NCI-H1436 (cell line): ENCODE measurements at places on chromosomes 4 and X.

DNA sequence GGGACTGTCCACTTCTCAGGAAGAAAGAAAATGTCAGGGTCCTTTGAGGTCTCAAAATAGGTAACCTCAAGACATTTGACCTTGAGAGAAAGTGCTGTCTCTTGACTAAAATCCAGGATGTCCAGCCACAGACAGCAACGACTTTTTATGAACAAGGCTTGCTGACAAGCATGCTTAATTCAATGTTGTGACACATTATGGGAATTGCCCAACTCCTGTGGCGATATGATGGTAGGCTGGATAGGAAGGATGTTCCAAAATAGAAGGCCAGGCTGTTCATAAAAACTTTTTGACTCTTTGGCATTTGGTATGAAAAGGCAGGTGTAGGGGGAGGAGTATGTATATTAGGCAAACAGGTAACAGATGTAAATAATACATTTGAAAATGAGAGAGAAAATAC is 50.8 kb upstream of the EDNRA start:
- DNase-seq: no peak

DNA sequence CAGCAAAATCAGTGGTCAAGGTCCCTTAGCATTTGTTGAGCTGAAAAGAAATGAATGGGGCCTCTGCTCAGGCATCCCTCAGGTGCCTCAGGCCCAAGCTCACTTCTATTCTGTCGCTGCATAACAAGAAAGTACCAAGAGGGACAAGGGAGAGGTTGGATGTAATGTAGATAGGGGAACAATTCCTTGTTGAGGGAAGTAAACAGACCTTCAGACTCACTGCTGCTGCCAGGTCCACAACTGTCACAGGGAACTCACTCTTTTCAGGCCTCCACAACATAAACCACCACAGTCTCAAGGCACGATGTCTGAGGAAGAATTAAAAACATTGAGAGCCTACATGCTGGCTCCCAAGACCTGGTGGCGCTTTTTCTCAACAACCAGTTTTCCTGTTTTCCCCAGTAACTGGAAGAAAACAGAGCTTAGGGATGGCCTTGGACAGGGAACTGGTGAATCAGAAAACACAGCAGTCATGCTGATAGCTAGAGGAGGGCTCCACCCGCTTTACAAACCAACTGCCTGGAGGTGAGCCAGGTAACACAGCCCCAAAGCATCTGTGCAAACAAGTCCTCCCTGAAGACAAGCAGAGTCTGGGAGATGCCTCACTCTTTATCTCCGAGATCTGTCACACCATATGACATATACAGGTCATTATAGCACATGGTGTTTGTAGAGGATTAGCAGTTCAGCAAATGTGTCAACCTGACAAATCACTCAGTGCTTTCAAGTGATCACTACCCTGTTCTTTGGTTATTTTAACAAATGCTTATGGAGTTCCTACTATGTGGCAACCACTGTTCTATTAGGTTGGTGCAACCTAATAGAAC is 14.3 kb upstream of the AWAT1 start:
- DNase-seq: peak; percentile 18

DNA sequence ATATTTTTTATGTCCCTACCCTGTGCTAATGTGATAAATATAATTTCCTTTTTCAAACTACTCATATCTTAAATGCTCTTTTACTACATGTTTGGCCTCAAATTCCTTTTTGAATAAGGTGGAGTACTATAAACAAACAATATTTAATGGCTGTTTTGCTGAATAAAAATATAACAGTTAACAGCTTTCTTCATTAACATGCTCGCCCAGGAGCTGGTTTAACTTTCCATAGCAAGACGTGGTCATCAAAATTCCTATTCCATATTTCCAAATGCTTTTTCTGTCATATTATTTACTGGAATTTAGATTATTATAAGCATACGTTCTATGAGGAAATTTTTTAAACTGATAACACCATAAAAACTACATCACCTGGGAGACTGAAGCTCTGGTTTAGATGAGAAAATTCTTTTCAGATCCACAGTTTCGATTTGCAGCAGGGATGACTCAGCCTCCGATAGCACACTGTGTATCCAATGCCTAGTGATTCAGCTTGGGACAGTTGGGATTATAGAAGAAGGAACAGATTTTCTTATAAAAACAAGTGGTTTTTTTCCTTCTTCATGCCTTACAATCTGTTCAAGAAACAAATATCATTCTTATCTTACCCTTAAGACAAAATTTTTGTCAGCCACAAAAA is 129.1 kb downstream of the FBXO8 start:
- DNase-seq: no peak

DNA sequence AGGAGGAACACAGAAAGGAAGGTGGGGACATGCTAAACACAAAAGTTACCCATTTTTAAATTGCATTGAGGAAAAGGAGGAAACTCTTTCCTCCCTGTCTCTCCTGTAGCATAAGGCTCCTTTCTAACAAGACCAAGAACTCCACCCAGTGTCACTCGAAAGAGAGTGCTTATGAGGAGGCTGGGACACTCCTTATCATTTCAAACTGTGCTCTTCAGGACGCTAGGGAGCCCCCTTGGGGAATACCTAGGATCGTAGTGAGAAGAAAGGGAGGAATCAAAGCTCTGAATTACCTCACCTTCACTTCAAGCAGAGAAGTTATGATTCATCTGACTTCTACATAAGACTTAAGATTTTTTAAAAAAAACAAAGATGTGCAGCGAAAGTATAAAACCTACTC is 65.5 kb downstream of the F9 start:
- no peak for DNase-seq

DNA sequence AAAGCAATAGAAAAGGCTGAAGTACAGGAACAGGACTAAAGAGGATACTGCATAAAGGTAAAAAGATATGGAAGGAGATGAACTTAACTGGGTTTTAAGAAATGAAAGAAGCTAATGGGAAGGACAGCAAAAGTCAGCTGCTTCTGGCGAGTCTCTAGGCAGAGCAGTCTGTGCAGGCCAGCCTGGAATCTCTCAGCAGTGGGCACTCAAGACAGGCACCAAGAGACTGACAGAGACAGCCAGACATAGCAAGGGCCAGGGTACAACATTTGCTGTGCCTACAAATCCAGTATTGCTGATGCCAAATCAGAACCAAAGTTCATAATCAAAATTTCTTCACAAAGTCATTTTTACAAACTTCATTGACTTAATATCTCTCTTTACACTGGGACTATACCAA is 62.4 kb downstream of the SPOCK3 start:
- no peak for DNase-seq

DNA sequence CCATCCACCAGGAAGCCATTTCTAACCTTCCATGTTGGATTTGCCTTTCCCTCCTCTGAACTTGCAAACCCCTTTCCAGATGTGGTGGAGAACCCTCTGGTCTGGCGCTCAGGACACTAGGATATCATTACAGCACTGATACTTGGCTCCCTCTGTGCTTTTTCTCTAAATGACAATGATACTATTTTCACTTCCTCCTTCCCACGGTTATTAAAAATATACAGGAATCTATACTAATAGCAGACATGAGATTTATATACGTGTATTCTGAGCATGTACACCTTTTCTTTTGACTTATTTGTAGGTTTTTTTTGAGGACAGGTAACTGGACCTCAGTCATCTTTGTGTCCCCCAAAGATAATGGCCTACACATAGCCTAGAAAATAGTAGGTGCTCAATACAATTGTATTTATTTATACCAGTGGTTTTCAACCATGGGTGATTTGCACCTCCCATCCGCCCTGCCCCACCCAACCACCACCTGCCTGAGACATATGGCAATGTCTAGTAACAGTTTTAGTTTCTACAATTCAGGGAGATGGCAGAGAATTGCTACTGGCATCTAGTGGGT is 60.4 kb upstream of the PLAC8 start:
- DNase-seq: no peak

GRCh38 chrX:131951166-131951565 is 71.9 kb upstream of the STK26 start:
- no peak for DNase-seq

- no peak for DNase-seq
These were observed 25.8 kb downstream of the RTL9 start for GRCh38 chrX:110384490-110384889.

GRCh38 chr4:98930311-98930865 is 1.5 kb upstream of the EIF4E start:
- no peak for DNase-seq
